HT1080 (cell line): ENCODE measurements at places on chromosomes 1 and 21.
A peak's percentile ranks its signal among the peaks of the same experiment; 100 is the strongest.

DNA sequence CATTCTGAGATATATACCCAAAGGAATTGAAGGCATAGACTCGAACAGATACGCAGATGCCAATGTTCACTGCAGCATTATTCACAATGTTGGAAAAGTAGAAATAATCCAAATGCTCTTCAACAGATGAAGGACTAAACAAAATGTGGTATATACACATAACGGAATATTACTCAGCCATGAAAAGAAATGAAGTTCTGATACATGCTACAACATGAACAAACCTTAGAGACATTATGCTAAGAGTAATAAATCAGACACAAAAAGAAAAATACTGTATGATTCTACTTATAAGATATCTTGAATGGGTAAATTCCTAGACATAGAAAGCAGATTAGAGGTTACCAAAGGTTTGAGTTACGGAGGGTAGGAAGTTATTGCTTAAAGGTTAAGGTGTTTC, 57.9 kb downstream of the SLC25A24 start:
- DNase-seq: no peak

GRCh38 chr21:14686466-14687267, 140.6 kb upstream of the SAMSN1 start:
- no peak for DNase-seq

- no peak for DNase-seq
These were observed 98.4 kb upstream of the BMP8A start for GRCh38 chr1:39392851-39393573.

DNA sequence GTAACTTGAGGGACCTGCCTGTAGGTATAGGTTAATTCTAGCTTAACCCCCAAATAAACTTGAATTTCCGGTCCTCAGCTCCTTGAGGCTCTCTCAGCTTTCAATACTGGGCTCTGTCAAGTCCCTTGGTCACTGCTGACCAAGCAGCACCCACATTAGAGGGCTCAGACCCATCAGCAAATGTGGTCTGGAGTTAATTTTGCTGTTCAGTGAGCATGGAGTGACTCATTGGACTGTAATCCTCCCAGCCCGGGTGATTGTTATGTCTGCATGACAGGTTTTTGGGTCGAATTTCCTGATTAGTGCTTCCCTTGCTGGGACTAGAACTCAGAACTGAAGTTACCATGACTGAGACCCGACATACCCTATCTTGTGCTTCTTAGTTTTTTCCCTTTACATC, 130.6 kb downstream of the URB2 start:
- peak; percentile 78 for DNase-seq

GRCh38 chr1:75808921-75809320, 12.2 kb downstream of the MSH4 start:
- no peak for DNase-seq

- no peak for DNase-seq
These were observed 65.8 kb downstream of the MEGF6 start for GRCh38 chr1:3545363-3546047.
